ENCODE measurements at places on chromosomes 13 and 19.

DNA sequence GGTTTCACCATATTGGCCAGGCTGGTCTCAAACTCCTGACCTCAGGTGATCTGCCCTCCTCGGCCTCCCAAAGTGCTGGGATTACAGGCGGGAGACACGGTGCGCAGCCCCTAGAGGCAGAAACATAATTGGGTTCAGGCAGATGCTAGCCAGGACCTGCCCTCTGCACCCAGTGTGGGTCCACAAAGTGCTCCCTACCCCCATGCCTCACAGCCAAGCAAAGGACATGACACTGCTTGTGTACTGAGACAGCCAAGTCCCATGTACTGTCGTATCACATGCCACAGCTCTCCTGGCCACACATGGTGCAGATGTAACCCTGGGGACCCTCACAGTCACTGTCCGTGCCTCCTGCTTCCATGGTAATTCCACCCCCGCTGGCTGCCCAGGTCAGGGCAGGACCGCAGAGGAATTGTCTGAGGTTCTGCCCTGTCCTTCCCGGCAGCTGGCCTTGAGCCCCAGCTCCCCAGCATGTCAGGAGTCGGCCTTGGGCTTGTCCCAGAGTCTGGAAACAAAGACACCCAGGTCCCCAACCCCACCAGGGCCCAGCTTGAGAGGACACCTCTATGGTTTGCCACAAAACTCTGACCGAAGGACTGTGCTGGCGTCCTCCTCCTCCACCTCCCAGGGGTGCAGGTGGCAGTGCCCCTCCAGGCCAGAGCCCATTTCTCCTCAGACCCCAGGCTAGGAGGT, 7.6 kb downstream of the PRR36 start:
- no peak for DNase-seq

DNA sequence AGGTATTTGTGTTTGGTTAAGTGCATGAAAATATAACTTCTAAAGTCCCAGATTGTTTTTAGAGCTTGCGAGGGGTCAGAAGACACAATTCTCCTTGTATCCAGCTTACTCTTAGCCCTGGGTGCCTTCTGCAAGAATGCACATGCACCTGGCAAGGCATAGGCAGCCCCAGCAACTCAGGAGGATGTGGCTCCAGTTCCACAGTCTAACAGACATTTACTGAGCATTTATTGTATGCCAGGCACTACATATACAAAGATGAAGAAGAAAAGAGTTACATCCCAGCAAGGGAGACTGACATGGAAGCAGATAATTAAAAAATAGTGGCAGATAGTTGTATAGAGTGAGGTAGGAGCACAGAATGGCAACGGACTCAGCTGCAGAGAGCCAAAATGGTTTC, 101.1 kb upstream of the FRY start:
- DNase-seq: no peak

GRCh38 chr19:4474514-4475022, 2.5 kb downstream of the HDGFL2 start:
- DNase-seq: no peak

DNA sequence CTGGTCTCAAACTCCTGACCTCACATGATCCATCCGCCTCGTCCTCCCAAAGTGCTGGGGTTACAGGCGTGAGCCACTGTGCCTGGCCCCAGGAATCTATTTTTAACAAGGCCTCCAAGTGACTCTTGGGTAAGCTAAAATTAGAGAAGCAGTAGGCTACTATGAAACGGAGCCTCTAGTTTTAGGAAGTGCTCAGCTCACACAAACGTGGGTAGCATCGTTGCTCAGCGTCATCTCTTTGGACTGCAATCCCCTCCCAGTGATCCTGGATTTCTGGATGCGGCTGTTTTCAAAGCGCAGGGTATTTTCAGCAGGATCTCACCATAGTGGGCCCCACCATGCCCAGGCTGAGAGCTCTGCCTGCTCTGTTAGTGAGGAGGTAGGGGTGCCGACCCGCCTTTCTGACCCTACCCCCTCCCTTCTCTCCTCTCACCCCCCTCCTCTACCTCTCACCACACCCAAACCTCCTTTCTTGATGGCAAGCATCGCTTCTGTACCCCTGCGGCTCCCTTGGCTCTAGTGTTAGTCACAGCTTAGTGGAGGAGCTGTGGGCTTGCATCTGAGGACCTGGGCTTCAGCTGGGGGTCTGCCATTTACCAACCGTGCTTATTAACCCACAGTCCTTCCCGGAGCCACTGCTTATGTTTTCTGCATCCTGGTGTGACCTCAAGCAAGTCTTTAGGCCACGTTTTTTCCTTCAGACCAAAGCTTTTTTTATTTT, 34.2 kb downstream of the GJA3 start:
- DNase-seq: no peak

GRCh38 chr19:19661675-19662251, 1.7 kb downstream of the ATP13A1 start:
- DNase-seq: no peak

DNA sequence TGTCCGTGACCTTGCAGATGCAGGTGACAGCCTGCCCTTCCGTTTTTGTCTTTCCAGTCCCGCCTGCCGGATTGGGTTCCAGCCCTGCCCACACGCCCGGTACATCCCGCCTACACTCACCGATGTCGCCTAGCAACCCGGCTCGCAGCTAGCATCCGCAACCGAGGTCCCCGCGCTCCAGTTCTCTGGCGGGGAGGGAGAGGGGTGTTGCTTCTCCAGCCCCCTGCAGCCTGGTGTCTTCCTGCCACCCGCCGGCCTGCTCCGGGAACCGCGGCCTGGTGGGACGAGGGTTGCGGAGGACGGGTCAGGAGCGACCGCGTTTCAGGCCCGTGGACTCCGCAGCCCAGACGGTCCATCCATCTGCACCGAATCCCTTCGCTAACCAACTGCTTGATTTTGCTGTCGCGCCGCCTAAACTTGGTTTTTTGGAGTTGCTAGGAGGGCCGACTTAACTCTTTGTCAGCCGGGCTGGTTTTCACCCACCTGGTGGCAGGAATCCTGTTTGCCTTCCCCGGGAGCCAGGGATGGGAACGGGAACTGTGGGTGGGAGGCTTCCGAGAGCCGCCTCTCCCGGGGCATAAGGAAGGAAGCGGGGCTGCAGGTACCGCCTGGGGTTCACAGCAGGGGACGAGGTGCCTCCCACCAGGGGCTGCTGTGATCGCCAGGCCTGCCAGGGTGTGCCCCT, 15.4 kb upstream of the MATK start:
- no peak for DNase-seq

DNA sequence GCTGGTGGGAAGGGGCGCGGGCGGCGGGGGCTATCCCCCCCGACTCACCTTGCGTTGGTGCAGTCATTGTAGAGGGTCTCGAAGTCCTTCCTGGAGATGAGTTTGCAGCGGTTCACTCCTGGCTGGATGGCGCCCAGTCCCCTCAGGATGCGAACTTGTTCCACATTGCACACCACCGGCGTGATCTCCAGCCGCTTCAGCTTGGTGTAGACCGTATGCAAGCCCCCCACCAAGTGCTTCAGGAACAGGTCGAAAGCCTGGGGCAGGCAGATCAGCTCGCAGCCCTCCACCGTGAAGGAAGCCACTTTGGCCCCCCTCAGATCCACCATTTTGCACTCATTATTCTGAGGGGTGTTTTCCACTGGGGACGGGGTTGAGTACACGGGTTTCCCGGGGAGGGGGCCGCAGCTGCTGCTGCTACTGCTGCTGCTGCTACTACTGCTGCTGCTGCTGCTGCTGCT, 1.1 kb downstream of the DACH1 start:
- DNase-seq: no peak

GRCh38 chr19:32317086-32317485, 28.3 kb upstream of the ZNF507 start:
- DNase-seq: no peak

DNA sequence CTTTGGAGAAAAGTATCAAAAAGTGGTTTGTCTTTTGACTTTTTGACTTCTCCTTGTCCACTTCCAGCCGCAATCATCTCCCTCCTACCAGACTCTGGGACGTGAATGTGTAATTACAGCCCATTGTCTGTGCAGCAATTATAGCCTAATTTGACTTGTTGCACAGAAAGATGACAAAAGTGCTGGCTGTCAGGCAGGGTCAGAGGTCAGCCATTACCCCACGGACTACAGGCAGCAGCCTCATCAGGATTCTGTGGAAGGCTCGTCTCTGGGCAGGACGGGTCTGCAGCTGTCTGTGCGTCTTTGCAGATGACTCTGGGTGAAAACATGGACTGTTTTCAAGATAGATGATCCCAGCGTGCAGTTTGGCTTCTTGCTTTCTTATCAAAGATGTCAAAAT, 102.2 kb upstream of the EDNRB start:
- DNase-seq: no peak

DNA sequence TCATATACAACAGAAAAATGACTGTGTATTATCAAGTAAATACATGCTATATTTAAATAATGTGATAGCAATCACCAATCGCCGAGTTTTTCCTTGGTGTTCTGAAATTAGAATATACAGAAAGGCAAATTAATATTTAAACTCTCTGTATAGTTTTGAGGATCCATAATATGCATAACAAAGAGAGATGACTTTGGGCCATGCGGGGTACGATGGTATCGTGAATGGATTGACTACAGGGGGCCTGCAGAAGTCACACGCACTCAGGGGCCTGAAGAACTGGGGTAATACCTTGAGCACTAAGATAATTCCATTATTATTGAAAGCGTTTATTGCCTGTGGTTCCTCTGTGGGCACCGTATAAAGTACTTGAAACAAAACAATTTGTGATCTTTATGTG, 314.0 kb downstream of the TEX29 start:
- no peak for DNase-seq

DNA sequence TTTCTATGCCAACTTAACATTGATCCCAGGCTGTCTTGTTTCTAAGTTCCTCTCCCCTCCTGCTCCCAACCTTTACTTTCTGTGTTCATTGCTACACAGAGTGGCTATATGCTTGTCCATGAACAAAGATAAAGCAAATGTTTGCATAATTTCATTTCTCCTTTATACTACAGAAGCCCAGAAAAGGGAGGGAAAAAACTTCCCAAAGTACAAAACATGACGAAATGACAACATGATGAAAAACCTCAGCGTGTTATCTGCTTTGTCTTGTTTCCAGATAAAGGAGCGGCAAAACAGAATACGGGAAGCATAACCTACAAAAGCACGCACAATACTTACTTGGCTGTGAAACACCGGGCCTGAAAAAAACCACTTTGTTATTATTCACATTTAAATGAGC, 336.8 kb downstream of the DNAJC15 start:
- no peak for DNase-seq
